ENCODE measurements at places on chromosomes 2 and 18. TPM values are rescaled to one million over a fixed set of nuclear protein-coding genes. Genes with fewer than 3 reads are reported as not detected.

The IL36G gene
- total RNA-seq: not detected

The CD226 gene
- total RNA-seq: 1.3 TPM

The PMS1 gene
- total RNA-seq: 13.7 TPM

The SCTR gene
- not detected for total RNA-seq

The MDH1B gene
- 0.20 TPM for total RNA-seq

The WDR75 gene
- total RNA-seq: 18.0 TPM

The IL1RL1 gene
- 3.4 TPM for total RNA-seq

The SALL3 gene
- not detected for total RNA-seq

The KCNIP3 gene
- 4.7 TPM for total RNA-seq

The MYL12A gene
- 622 TPM for total RNA-seq

The AGXT gene
- 3.0 TPM for total RNA-seq

The PID1 gene
- total RNA-seq: 51.2 TPM

The CHAC2 gene
- total RNA-seq: 3.7 TPM

The PIKFYVE gene
- 20.5 TPM for total RNA-seq

The TMSB10 gene
- total RNA-seq: 1,780 TPM

- DNase-seq: no peak
Measured at GRCh38 chr2:160142472-160142871, 57.6 kb downstream of the ITGB6 start.

DNA sequence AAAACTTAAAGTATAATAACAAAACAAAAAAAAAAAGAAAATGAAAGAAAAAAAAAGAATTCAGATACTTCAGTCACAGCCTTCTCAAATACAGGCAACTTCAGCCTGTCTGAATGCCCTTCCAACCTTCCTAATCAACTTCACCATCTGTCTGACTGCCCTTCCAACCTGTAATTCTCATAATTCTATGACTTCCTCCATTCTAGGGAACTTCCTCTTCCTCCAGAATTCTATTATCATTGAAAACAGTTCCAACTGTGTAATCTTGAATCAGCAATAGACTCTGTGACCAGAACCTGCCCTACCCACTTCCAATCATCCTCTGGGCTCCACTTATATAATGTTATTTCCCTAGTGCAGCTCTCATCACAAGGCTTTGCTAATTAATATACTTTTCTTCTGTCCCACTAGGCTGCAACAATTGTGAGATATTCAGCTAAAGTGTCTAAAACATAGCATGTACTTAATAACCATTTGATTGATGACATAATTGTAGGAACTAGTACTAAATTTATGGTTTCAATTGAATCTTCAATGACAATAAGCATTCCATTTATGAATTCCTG, 127.3 kb downstream of the UPP2 start:
- DNase-seq: no peak

- DNase-seq: no peak
Measured at GRCh38 chr18:11522992-11523391, 86.4 kb upstream of the SLC35G4 start.

GRCh38 chr2:221255862-221256261, 316.2 kb downstream of the EPHA4 start:
- no peak for DNase-seq

GRCh38 chr2:47720036-47720435, 62.9 kb upstream of the MSH6 start:
- no peak for DNase-seq

DNA sequence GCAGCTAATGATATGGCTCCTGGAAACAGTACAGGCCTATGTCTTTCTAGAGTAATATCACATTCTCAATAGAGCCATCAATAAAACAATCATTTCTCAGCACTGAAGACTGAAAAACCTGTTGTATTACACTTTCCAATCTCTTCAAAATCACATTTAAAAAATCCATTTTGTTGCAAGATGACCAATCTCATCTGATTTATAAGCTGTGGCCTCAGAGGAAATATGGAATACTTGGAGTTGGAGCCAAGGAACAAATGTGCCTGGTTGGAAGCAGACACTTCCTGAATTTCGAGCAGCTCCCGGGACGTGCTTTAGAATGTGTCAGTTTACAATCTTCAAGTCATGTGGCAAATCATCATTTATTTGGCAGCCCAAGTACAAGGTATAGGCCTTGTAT, 114.5 kb downstream of the ADCYAP1 start:
- DNase-seq: no peak

GRCh38 chr2:133124446-133124845, 443.8 kb downstream of the NCKAP5 start:
- no peak for DNase-seq

- DNase-seq: no peak
Measured at GRCh38 chr2:149596471-149596870, 8.9 kb upstream of the MMADHC start.

DNA sequence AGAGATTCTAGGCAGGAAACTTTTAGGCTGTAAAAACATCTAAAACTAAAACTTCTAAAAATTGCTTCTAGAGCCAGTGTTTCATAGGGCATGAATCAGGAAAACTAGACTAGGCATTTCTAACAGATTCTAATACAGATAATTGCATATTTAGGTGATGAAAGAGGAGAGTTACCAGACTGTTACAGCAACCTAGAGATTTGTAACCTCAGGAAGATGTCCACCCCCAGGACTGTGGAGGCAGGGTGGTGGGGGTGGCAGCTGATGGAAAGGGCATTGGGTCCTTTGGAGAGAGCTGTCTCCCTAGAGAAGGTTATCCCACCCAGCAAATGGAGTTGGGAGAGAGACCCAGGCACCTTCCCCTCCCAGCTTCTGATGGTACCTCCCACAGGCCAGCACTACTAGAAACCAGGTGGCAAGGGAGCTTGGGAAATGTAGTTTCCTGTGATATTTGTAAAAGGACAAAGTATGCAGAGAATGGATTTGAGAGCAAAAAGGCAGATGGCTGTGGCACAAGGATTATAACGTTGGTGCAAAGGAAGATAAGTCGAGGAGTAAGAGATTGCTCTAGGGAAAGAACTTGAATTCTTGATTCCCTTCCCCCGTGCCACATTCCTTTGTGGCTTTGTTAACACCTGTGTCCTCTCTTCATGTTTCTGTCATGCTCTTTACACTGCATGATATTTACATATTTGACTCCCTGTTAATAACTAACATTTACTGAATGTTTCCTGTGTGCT, 75.6 kb upstream of the MGAT5 start:
- no peak for DNase-seq

GRCh38 chr18:79606621-79607331, 72.8 kb upstream of the CTDP1 start:
- peak; percentile 14 for DNase-seq

DNA sequence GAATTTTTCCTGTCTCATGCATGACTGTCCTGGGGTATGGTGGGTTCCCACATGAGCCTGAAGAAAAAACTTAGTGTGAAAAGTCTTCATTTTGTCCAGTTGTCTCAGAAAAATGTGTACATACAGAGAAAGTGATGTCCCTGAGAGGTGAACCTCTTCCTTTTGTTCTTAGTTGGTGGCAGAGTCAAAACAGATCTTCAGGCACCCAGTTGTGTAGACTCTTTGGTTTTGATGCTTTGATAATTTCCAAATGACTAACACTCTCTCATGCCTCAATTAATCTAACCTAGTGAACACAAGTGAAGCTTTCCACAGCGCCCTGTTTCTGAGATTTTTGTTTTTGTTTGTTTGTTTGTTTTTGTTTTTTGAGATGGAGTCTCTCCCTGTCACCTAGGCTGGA, 273.5 kb downstream of the PIK3C3 start:
- no peak for DNase-seq

GRCh38 chr2:168626096-168626495, 170.0 kb downstream of the CERS6 start:
- DNase-seq: peak; percentile 34

- DNase-seq: peak; percentile 66
Measured at GRCh38 chr18:23668731-23669130, 6.0 kb upstream of the ANKRD29 start.

- DNase-seq: no peak
Measured at GRCh38 chr18:69580107-69580506, 179.4 kb downstream of the DOK6 start.

DNA sequence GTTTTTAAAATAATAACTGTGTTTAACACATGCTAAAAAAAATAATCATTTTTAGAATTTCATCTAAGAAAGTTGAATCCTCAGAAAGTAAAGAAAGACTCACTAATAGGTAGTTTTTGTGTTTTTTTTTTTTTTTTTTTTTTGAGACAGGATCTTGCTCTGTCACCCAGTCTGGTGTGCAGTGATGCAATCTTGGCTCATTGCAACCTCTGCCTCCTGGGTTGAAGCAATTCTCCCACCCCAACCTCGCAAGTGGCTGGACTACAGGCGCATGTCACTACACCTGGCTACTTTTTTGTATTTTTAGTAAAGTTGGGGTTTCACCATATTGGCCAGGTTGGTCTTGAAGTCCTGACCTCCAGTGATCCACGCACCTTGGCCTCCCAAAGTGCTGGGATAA, 7.1 kb downstream of the CKAP2L start:
- no peak for DNase-seq

- DNase-seq: no peak
Measured at GRCh38 chr2:69340101-69340775, 46.8 kb downstream of the GFPT1 start.

GRCh38 chr2:238362626-238363025, 42.3 kb downstream of the TRAF3IP1 start:
- DNase-seq: no peak

DNA sequence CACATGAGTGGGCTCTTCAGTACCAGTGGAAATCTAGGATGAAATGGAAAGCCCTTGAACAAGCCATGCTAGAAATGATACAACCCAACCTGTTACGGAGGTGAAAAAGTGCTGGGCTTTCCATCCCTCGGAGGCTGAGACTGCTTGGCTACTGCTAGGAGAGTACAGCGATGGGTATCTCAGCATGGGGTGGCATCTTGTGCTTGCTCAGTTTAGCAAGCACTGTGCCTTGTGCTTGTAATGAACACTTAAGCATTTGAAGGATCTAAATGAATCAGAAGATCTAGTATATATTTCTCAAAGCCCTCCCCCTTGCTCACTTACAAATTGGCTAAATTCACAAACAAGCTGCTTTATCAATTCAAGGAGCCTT, 44.3 kb upstream of the EHBP1 start:
- DNase-seq: no peak

DNA sequence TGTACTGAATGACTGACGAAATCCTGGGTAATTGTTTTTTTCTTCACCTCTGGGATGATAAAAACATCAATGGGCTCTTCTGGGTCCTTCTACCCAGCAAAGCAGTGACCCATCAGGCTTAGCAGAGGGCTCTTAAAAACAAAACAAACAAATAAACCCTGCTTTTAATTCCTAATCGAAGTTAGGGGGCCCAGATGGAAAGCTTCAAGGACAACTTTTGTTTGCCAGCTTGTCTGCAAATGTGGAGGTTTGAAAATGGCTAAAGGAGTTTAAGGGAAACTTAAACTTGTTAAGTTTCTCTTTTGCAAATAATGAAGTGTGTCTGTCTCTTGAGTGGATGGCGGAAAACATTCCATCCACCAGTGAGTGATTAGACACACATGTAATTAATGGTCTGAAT, 327.2 kb downstream of the SATB2 start:
- no peak for DNase-seq

GRCh38 chr2:230695551-230695950, 17.1 kb upstream of the CAB39 start:
- no peak for DNase-seq

- no peak for DNase-seq
Measured at GRCh38 chr2:150332383-150332782, 155.1 kb downstream of the RND3 start.

- DNase-seq: no peak
Measured at GRCh38 chr2:155223781-155224406, 525.4 kb downstream of the KCNJ3 start.

DNA sequence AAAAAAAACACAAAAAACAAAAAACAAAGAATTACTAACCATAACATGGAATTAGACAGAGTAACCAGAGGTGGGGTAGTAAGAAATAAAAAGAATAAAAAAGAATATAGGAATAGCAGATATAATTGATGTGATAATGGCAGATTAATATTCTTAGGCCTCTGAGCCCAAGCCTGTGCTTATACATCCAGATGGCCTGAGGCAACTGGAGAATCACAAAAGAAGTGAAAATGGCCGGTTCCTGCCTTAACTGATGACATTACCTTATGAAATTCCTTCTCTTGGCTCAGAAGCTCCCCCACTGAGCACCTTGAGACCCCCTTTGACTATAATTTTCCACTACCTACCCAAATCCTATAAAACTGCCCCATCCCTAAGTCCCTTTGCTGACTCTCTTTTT, 95.1 kb upstream of the MSH6 start:
- DNase-seq: no peak

DNA sequence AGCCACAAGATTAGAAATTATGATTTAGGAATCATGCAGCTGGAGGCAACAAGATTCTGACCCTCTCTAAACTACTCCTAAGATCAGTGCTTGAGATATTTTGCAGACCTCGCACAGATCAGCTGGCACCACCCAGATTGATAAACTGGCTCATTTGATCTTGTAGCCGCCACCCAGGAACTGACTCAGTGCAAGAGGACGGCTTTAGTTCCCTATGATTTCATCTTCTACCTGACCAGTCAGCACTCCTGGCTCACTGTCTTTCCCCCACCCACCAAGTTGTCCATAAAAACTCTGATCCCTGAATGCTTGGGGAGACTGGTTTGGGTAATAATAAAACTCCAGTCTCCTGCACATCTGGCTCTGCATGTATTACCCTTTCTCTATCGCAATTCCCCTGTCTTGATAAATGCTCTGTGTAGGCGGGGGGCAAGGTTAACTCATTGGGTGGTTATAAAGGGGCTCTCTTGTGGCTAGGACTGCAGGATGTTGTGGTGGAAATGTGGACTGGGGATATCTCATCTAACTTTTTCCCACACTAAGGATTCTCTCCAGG, 96.1 kb downstream of the ARL6IP6 start:
- DNase-seq: no peak

DNA sequence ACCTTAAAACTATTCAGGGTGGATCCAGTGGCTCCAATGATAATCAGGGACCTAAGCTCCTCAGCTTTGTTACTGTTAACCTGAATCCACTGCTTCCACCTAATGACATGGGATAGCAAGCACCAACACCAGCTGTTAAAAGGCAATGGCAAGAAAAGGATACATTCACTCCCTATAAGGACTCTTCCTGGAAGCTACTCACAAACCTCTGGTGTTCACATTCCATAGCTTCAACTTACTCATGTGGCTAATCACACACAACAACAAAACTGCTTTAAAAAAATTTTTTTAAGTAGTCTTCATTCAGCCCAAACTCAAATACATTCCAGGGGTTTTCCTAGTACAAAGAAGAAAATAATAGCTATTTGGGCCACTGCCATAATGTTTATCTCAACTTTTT, 24.5 kb downstream of the ROCK2 start:
- DNase-seq: no peak

DNA sequence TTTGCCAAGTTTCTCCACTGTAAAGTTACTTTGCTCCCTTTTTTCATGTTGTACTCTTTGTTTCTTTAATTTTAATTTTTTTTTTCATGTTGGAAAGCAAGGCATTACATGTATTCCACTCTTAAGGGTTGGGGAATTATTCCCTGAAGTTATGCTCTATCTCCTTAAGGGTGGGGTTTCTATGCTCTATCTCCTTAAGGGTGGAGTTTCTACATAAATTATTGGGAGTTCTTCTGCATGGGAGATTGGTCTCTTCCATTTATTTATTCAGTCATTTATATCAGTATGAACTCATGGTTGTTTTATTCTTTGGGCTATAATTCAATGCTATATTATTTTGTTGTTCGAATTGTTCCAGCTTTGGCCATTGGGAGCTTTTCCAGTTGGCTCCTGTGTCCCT, 11.2 kb downstream of the MRPL33 start:
- DNase-seq: no peak
